Stimulated activated CD8-positive, alpha-beta memory T cell treated with anti-CD3 and anti-CD28 coated beads, Interleukin-12 subunit alpha, Interleukin-12 subunit beta, amount 100 ng/mL, for 1 hour (primary cell): ENCODE measurements at places on chromosomes 3 and 15.

DNA sequence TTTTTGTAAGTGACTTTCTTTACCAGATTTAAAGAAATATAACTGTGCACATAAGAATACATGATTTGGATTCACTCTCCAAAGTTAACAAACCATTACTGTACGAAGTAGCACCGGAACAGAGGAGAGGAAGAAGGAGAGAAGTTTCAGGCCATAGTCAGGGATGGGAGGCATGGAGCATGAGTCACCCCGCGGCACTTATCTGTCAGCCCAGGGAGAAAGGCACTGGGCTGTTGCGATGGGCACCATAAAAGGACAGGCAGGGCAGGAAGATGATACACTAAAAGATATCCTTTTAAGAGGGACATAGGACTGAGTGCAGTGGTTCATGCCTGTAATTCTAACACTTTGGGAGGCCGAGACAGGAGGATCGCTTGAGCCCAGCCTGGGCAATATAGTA is 37.0 kb downstream of the TTC23 start:
- no peak for DNase-seq

DNA sequence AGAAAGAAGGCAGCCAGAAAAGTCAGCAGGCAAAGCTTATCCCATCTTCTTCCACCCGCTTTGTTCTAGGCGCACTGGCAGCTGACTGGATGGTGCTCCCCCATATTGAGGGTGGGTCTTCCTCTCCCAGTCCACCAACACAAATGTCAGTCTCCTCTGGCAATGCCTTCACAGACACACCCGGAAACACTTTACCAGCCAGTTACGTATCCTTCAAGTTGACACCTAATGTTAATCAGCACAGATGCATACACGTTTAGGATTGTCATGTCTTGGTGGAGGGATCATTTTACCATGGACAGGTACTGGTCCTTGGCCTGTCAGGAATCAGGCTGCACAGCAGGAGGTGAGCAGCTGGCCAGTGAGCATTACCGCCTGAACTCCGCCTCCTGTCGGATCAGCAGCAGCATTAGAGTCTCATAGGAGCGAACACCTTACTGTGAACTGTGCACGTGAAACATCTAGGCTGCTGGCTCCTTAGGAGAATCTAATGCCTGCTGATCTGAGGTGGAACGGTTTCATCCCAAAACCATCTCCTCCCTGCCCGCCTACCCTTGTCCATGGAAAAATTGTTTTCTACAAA is 59.1 kb upstream of the PYDC2 start:
- no peak for DNase-seq

DNA sequence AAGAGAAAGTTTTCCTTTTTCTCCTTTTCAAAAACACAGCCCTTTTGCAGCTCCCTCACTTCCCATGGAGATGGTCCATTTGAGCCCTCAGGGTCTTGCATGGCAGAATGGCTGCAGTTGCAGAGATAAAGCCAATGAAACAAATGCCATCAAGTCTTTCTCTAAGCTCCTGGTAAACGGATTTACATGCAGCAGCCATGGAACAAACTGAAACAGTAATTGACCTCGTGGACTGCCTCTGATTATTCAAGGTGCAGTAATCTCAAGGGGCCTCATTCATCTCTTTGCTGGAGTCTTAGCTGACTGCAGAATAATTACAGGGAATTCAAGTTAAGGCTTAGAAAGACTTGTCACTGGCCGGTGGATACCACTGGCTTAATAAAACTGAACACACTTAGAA is 125.1 kb downstream of the SQOR start:
- no peak for DNase-seq

DNA sequence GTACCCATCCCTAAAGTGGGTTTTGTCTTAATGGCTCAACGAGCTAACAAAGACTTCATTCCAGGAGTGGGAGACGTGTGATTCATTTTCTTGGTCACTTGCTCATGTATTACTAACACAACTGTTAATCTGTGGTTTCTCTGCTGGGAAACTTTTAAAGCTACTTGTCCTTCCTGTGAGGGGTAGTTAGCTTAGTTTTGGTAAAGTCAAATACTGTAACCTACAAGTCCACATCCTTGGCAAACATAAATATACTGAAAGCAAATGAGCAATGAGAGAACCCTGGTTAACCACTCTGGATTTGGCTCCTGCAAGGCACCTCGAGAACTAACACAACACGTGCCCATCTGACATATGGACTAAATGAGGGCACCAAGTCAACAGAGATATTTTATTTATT is 19.9 kb downstream of the NOX5 start:
- DNase-seq = no peak

DNA sequence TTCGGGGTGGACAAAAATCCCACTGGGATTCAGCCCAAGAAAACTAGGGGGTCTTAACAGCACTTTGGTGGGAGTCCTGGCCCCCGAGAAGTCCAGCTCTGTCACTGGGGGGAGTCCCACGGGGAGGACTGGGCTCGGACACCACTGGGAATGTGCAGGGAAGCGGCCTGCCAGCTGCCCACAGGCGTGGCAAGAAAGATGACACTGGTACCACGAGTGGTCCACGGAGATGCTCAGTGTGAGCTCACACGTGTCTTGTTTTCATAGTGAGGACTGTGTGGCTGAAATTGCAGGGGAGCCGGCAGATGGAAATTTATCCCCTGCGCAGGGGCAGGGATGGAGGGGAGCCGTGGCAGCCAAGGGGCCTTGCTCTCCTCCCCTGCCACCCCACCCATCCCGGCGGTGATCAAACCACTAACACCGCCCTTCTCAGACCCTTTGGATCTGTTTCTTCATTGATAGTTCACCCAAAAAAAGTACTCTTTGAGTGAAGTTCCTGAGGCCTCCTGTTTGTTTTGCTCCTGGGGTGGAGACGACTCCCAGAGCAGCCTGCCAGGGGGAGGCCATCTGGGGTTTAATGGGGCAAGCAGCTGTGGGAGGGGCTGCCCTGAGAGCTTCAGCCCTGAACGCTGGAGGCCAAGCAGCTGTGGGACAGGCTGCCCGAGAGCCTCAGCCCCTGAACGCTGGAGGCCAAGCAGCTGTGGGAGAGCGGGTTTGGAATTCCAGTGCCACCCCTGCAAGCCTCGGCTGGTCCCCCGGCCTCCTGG is 130.9 kb downstream of the LRRK1 start:
- no peak for DNase-seq
